Smooth muscle cell of trachea (primary cell): ENCODE measurements at places on chromosomes 16 and 17. TPM values are rescaled to one million over a fixed set of nuclear protein-coding genes. Genes with fewer than 3 reads are reported as not detected.

The MT1G gene
- total RNA-seq: 0.58 TPM in 1 of 2 replicates, not detected in the other

The MYH11 gene
- total RNA-seq: under 0.01 TPM in 2 replicates

The TBC1D3C gene
- not detected in 2 replicates for total RNA-seq

The KRTAP3-1 gene
- not detected in 2 replicates for total RNA-seq

The PKMYT1 gene
- total RNA-seq: 0.83 and 9.9 TPM in 2 replicates

The CLEC3A gene
- total RNA-seq: not detected in 2 replicates

The SLFN13 gene
- total RNA-seq: 2.2 and 3.1 TPM in 2 replicates

The MYH1 gene
- total RNA-seq: not detected in 2 replicates

The PIK3R6 gene
- total RNA-seq: not detected in 2 replicates

The ABCC11 gene
- 0.33 and 0.44 TPM in 2 replicates for total RNA-seq

The RASD1 gene
- 0.58 and 1.2 TPM in 2 replicates for total RNA-seq

The EXOC3L1 gene
- 0.17 TPM in 1 of 2 replicates, not detected in the other for total RNA-seq

The ATMIN gene
- 38.7 and 52.4 TPM in 2 replicates for total RNA-seq

The MEOX1 gene
- total RNA-seq: not detected in 2 replicates

The MYH13 gene
- not detected in 2 replicates for total RNA-seq

The AXIN2 gene
- total RNA-seq: 1.9 and 4.3 TPM in 2 replicates

The GOSR2 gene
- 45.8 and 57.1 TPM in 2 replicates for total RNA-seq

The CTF1 gene
- 3.3 and 6.1 TPM in 2 replicates for total RNA-seq

The MYADML2 gene
- not detected in 2 replicates for total RNA-seq

The KRT39 gene
- total RNA-seq: not detected in 2 replicates

The ARL5C gene
- total RNA-seq: not detected in 2 replicates

The ASGR2 gene
- total RNA-seq: not detected in 2 replicates

The G6PC1 gene
- total RNA-seq: not detected in 2 replicates

The RPAIN gene
- total RNA-seq: 25.8 and 45.1 TPM in 2 replicates

The TAT gene
- total RNA-seq: not detected in 2 replicates

The RAB37 gene
- total RNA-seq: 0.83 and 0.87 TPM in 2 replicates

The KRT24 gene
- total RNA-seq: not detected in 2 replicates

The HOXB4 gene
- 2.9 and 5.8 TPM in 2 replicates for total RNA-seq

The HSD11B2 gene
- 0.15 and 0.66 TPM in 2 replicates for total RNA-seq

The SEPTIN1 gene
- total RNA-seq: 0.50 TPM in 1 of 2 replicates, not detected in the other

The KRTAP4-5 gene
- total RNA-seq: not detected in 2 replicates

The ZNF200 gene
- total RNA-seq: 8.6 and 9.6 TPM in 2 replicates

The CRHR1 gene
- not detected in 2 replicates for total RNA-seq

The MMP25 gene
- total RNA-seq: 0.15 TPM in 1 of 2 replicates, not detected in the other

The LGALS9 gene
- 0.99 TPM in 1 of 2 replicates, not detected in the other for total RNA-seq

The CSH1 gene
- total RNA-seq: not detected in 2 replicates

The NHLRC4 gene
- 3.1 and 4.7 TPM in 2 replicates for total RNA-seq

The NECAB2 gene
- total RNA-seq: under 0.01 and 0.83 TPM in 2 replicates

The SEPTIN12 gene
- not detected in 2 replicates for total RNA-seq

The DNAH9 gene
- total RNA-seq: not detected in 2 replicates

The EPX gene
- total RNA-seq: not detected in 2 replicates

The PPM1E gene
- 0.17 TPM in 1 of 2 replicates, not detected in the other for total RNA-seq

The PIGS gene
- 61.2 and 78.9 TPM in 2 replicates for total RNA-seq

The PRDM7 gene
- total RNA-seq: not detected in 2 replicates

The OR1A2 gene
- total RNA-seq: not detected in 2 replicates

The UNC45B gene
- total RNA-seq: not detected in 2 replicates

The IGF2BP1 gene
- total RNA-seq: 2.6 and 3.3 TPM in 2 replicates

The CIBAR2 gene
- total RNA-seq: 0.17 TPM in 1 of 2 replicates, not detected in the other

The TP53TG3F gene
- not detected in 2 replicates for total RNA-seq

The ENDOV gene
- 34.2 and 41.7 TPM in 2 replicates for total RNA-seq

The BICDL2 gene
- total RNA-seq: 0.17 TPM in 1 of 2 replicates, not detected in the other

The SLFN14 gene
- total RNA-seq: not detected in 2 replicates

The FMNL1 gene
- 12.1 and 19.5 TPM in 2 replicates for total RNA-seq

The GALNS gene
- 34.9 and 57.7 TPM in 2 replicates for total RNA-seq

The SNX11 gene
- total RNA-seq: 10.3 and 14.2 TPM in 2 replicates

The GPR179 gene
- total RNA-seq: under 0.01 and 0.17 TPM in 2 replicates

The UBE2Z gene
- total RNA-seq: 66.6 and 118 TPM in 2 replicates
